Suprapubic skin (tissue), 4 donors: ENCODE measurements at places on chromosomes 6 and 20.

DNA sequence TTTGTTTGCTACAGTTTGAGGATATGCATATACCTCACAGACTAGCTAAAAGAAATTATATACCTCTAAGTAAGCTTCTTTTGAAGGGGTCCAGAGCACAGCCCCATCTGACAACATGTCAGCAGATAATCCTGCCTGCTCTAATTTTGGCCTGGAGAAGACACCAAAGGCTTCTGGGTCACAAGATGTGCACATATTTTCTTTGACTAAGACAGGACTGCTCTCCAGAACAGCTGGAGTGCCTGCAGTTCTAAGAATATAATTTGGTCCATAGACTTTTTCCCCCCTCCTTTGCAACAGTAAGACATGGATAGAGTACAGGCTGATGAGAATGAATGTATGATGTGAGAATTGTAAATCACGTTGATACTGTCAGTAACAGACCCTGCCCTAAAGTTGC, 107.9 kb upstream of the KCNK16 start:
- DNase-seq = no peak

DNA sequence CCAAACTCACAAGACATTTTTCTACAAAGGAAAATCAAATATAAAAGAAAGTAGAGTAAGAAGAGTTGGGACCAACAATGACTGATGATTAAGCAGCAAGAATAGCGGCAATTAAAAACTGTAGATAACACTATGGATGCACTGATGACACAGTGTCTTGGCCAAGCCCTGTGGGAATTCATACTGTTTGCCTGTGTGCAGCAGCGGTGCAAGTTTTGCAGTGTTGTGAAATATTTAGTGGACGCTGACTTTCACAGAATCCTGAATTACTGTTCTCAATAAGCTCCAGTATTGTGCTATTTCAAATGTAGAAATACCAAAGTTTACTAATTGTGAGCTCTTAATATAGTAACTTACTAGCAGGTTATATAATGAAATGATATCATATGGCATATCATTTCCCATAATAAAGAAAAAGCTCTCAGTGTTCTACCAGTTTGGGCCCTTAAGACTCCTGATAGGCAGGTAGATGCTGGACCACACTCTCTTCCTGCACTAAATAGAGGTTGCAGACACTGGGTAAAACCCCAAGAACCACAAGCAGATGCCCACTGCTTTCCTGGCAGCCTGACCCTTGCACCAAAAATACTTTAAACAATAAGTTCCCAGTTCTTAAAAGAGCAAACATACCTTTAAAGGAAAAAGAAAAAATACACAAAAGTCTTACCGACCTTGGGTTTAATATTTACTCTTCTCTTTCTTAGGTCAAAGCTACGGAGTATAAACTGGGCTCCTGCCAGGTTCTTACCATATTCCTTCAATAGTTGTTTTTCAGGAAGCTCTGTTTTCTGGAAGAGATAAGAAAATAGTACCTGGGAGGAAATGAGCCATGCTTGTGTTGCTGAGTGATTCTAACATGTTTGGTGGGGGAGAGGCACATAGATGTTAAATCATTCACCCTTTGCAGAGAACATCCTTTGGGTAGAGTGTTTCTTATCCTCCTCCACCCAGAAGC, 41.6 kb downstream of the ANKEF1 start:
- DNase-seq = no peak

DNA sequence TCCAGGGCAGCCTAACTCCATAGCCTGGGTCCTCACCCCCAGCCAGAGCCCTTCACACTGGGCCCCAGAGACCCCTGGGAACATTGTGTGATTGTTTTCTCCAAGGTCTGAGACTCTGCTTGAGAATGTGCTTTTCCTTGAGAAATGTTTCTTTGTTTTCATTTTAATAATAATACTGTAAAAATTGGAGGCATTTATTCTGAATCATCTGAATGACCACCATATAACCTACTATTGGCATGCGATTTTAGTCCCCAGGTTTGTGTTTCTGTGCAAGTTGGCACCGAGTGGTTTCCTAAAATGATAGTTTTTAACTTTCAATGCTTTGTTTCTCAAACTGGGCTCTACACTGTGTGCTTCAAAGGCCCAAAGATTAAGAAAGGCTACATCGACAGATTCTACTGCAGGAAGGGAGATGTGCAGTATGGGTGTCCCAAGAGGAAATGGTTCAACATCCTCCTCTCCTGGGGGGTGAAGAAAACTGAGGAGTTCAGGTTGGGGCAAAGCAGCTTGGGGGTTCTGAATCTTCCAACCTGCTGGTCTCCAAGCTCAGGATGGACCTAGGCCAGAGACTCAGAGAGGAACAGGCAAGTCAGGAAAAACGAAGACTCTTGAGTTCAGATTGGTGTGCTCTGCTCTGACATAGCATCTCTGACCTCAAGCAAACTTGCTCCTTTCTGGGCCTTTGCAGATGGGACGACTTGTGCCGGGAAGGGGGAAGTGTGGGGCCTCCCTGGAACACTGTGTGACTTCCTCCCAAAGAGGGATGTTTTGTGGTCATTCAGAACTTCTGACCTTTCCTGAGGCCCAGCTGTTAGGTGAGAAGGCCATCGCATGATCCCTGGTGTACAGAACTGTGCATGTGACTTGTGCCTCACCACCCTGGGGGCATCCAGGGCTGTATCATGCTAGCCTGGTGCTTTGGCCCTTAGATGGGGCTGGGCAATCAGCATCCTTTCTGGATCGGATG, 31.0 kb downstream of the DAAM2 start:
- DNase-seq = no peak

GRCh38 chr6:13354331-13355042, 26.1 kb upstream of the TBC1D7 start:
- no peak for DNase-seq

GRCh38 chr20:47817573-47817972, 32.3 kb upstream of the SULF2 start:
- no peak for DNase-seq

DNA sequence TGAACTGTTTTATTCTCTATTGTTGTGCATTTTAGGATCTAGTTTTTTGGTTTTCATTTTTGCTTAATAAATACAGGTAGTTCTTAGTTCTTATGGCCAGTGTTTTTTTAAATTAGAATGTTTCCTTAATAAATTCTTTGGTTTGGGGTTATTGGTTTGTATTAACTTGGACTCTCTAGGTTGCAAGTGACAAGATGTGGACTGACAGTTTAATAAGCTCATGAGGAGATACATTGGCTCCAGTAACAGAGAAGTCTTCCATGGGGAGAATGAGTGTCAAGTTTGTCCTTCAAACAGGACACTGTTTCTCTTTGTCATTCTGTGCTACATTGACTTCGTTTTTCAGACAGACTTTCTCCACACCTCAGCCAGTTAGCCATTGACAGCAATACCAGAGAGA, 39.7 kb downstream of the SNX9 start:
- no peak for DNase-seq

DNA sequence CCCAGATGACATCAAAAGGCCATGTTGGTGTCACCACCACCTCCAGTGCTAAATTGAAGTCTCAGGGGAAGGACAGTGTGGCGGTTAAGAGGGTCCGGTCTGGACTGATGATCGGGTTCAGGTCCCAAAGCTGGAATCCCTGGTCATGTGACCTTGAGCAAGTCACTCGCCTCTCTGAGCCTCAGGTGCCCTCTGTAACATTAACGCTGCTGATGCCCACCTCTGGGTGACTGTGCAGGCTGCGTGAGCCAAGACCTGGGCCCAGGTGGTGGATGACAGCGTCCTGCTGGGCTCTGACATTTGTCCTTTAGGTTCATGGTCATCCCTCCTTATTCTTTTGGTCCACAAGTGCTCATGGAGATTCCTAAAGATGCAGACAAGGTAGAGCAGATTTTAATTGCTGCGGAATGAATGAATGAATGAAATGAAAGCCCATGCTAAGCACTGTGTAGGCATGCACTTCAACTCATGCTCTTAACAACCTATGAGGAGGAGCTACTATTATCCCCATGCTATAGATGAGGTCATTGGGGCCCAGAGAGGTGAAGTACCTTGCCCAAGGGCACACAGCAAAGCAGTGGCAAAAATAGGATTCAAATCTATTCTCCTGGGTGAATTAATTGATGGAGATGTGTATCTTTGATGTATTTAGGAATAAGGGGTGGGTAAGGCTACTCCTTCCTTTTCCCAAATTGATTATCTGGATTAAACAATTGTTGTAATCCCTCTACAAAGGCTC, 649 bp upstream of the BPIFB1 start:
- no peak for DNase-seq

DNA sequence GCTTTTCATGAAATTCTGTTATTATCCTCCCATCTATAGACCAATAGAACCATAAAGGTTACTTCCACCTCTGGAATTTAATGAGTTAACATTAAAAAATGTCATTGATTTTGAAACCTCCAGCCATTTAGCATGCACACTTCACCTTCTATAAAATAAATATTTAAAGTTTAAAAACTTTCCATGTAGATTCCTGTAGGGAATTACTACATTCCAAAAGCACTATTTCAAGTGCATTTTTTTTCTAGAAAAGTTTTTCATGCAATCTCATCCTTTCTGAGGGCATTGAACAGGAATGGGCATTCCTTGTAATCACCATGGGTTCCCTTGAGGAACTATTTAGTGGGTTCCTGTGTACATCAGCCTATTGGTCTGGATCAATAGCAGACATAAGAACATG, 253.8 kb upstream of the RIN2 start:
- no peak for DNase-seq

GRCh38 chr6:113055998-113056397, 708.9 kb downstream of the RFPL4B start:
- no peak for DNase-seq

DNA sequence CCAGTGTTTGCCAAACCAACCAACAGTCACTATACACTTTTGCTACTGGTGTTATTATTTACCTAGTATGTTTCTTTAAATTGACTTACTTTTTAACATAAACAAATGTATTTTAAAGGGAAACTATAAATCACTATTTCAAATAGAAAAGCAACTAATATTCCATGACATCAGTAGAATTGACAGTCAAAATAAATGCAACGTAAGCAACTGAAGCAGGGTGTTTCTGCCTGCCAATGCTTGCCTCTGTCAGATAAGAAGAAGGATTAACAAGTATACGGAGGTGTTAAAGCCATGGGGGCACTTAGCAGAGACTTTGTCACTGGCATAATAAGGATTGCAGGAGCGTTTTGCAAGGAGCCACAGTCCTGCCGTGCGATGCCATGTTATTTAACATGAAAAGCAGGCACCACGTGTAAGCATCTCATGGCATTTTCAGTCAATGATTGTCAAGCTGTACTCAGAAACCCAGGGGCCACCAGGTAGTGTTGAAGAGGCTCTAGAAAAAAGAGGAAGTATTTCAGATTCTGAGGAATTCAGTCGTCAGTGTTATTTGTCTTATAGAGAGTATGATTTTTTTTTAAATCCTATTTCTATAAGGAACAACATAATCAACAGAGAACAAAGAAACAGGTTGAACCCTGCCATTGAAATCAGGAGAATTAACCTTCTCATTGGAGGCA, 131.7 kb downstream of the BFSP1 start:
- DNase-seq = no peak

DNA sequence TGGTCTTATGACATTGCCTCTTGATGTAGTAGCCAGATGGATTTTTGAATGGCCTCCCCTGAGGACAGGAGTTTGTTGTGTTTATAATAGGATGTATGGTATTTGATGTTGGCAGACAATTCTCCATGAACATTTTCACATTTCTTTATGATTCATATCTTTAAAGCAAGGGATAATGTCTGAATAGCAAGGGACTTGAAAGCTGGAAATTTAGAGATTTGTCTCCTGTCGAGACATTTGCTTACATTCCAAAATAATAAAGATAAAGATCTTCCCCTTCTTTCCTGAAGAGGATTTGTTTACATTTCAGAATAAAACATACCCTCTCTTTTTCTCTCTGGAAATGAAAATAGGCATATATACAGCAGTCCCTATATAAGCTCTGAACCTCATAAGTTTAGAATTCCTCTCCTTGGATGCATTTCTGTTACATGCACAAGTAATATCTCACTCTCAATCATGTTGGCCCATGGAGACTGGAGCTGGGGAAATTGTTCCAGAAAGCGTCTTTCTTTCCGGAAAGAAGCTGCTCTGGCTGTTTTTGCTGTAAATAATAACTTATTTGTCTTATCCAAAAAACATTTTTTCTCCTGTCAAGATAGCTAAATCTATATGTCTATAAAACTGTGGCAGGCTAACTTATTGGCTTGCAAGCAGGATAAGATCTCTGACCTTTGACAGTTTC, 42.5 kb upstream of the ASCC3 start:
- DNase-seq = no peak

DNA sequence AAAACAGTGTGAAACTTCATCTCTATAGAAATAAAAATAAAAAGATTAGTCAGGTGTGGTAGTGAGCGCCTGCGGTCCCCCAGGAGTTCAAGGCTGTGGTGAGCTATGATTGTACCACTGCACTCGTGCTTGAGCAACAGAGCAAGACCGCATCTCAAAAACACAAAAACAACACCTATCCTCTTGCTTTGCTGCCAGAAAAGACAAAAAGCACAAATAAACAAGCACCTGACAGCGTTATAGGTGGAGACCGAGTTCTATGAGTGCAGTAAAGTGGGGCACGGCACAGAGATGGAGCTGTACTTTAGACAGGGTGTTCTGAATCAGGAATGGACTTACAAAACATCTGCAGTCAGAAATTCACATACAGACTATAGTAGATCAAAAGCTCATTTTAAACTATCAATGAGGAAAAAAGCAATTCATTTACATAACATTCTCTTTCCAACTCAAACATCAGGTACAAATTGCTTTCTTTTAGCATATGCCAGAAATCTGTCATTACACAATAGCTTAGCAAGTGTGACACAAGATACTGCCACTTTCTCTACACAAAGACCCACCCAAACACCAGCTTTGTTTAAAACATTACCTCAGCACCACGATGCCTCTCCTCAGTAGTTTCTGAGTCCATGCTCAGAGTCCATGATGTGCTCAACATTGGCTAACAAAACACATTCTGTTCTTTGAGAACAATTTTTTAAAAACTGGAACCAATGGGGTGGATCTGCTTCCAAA, 10.1 kb downstream of the EZR start:
- no peak for DNase-seq

DNA sequence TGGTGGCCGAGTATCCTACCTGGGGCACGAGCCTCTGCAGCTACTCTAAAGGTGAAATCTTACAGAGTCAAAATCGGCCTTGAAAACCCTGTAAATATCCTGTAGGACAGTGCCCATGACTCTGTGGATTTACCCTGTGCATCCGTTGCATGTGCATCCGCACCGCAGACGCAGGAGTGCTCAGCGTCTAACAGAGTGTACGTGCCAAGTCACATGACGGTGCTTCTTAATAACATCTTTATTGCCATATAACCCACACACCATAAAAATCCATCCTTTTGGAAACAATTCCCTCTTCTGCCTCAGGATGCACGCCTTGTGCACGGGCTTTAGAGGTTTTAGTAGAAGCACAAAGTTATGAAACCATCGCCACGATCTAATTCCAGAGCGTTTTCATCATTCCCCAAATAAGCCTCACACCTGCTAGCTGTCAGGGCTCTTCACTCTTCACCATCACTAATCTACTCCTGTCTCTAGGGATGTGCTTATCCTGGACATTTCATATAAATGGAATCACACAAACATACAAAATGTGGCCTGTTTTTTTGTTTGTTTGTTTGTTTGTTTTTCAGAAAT, 384.5 kb upstream of the SULF2 start:
- no peak for DNase-seq
